ENCODE measurements at places on chromosomes 4 and X. TPM values are rescaled to one million over a fixed set of nuclear protein-coding genes. Genes with fewer than 3 reads are reported as not detected.

- DNase-seq: no peak
Measured at GRCh38 chrX:3780564-3780963, 67.1 kb upstream of the PRKX start.

Gene TRMT2B
- 12.5 TPM for total RNA-seq

GRCh38 chr4:21191317-21191716, 491.1 kb downstream of the PACRGL start:
- DNase-seq: no peak

Gene UGT2A1
- not detected for total RNA-seq

DNA sequence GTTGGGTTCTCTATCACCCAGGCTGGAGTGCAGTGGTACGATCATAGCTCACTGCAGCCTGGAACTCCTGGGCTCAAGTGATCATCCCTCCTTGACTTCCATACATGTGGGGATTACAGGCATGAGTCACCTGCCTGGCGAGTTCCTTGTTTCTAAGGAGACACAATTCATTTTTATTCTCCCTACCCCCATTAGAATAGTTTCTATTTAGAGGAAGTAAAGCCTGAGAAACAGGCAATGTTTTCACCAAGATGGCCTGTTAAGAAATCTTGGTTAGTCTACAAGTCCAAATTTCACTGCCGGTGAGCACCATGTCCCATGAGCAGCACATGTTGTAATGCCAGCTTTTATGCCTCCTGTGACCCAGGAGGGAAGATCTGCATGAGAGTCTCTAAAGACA, 5.7 kb downstream of the CYBB start:
- no peak for DNase-seq

DNA sequence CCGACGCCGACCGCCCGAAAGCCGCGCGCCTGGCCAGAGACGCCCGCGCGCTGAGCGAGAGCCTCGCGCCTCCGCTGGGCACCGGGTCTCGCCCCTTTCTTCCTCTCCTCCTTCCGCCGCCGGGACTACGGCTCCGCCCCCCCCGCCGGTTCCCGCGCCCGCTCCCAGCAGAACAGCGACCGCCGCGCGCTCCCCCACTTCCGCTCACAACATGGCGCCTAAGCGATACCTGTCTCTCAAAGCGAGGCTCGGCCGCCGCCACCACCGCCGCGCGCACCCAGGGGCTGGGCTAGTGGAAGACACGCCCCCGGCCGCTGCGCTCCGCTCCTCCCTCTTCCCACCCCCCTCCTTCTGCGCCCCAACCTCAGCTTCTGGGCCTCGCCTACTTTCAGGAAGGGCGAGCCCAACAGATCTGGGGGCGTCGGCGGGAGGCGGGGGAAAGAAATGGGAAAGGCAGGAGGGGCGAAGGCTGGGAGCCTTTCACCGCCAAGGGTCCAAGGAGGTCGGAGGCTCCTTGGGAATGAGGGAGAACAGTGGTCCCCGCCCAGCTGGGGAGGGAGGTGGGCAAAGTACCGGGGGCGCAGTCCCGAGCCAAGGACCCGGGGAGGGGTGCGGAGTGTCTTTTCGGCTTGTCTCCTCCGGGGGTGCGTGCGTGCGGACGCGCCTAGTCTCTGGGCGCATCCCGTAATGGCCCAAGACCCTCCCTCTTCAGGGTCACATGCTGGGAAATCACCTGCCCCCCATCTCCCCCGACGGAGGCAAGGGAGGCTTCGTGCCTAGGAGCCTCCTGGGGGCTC, at the start of gene RPS6KA3:
Gene RPS6KA3 (minus strand): TSS at position 100 of the 797 bp plus-strand sequence. CDS start 277 bp downstream, outside the sequence.
- peak; percentile 95 for DNase-seq

Gene GAGE12F
- not detected for total RNA-seq

Gene RLIM
- 43.2 TPM for total RNA-seq

- no peak for DNase-seq
Measured at GRCh38 chr4:138983690-138984089, 31.9 kb upstream of the NOCT start.

DNA sequence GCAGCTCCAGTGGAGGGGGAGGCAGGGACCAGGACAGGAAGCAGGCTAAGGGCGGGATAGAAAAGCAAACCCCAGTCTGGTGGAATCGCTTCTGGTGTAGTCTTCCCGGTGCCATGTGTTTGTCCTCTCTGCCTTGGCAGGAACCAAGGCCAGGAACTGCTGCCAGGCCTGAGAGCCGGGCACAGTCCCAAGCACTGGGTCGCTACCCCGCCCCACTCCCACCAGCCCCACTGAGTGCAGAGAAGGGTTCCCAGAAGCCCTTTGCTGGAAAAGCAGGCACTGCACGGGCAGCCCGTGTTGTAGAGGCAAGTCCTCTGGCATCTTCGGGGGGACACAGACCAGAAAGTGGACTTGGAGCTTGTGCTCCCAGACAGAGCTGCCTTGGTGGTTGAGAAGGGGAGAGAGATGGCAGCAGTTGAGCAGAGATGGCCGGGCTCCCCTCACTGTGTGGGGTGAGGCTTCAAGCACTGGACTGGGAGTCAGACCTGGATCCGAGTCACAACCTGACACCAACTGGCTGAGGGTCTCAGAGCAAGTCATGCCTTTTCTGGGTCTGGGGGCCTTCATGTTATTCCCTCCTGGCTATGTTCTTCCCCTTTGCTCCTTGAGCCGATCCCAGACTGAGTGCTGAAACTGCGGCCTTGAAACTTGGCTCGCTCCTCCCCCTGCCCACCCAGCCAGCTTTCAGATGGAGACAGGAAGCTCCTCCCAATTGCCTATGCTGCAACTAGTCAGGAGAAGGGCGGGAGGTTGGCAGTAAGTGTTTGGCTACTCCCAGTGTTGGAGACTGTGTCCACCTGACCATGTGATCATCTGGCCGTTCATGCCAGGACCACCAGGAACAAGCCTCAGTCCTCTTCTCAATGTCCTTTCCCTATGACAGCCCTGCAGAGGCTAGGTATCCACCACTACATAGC, 59.7 kb upstream of the MTM1 start:
- no peak for DNase-seq

DNA sequence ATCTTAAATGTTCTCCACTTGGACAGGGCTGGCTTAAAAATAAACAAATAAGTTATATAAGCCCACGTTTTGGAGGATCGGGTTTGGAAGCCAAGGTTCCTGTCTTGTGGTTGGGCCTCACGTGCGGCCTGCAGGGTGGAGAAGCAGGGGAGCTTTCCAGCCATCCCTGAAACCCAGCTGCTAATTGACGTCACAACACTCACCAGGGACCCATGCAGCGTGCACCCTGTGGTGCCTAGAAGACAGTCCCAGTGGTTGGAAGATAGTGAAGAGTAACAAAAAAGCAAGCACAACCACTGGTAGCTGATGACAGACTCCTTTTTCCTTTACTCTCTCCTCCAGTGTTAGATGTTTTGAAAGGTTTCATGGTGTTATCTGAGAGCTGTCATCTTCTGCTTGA, 142.0 kb upstream of the RBPJ start:
- DNase-seq: no peak

Gene PDLIM3
- total RNA-seq: 2.8 TPM

- no peak for DNase-seq
Measured at GRCh38 chr4:4948370-4948769, 70.9 kb downstream of the CYTL1 start.

- no peak for DNase-seq
Measured at GRCh38 chrX:39856472-39857121, 241.2 kb downstream of the BCOR start.

Gene ACSL1
- total RNA-seq: 28.6 TPM

- no peak for DNase-seq
Measured at GRCh38 chr4:137124278-137124932, 407.9 kb downstream of the PCDH18 start.

- no peak for DNase-seq
Measured at GRCh38 chrX:100674705-100675104, 30.7 kb downstream of the SRPX2 start.

- DNase-seq: peak; percentile 81
Measured at GRCh38 chr4:2352171-2352570, 66.3 kb downstream of the ZFYVE28 start.

GRCh38 chr4:172978848-172979247, 189.8 kb upstream of the GALNT7 start:
- no peak for DNase-seq

GRCh38 chr4:41074215-41074614, 140.1 kb downstream of the APBB2 start:
- no peak for DNase-seq

Gene CFAP99
- not detected for total RNA-seq

GRCh38 chr4:83212041-83212851, 72.4 kb downstream of the COQ2 start:
- DNase-seq: peak; percentile 59

GRCh38 chr4:182711211-182711610, 206.0 kb downstream of the DCTD start:
- DNase-seq: no peak

Gene MAGEA8
- not detected for total RNA-seq

Gene RBM46
- not detected for total RNA-seq

Gene HELT
- total RNA-seq: not detected

- DNase-seq: no peak
Measured at GRCh38 chr4:25485104-25485503, 108.0 kb downstream of the ANAPC4 start.

Gene TMPRSS11F
- total RNA-seq: not detected

DNA sequence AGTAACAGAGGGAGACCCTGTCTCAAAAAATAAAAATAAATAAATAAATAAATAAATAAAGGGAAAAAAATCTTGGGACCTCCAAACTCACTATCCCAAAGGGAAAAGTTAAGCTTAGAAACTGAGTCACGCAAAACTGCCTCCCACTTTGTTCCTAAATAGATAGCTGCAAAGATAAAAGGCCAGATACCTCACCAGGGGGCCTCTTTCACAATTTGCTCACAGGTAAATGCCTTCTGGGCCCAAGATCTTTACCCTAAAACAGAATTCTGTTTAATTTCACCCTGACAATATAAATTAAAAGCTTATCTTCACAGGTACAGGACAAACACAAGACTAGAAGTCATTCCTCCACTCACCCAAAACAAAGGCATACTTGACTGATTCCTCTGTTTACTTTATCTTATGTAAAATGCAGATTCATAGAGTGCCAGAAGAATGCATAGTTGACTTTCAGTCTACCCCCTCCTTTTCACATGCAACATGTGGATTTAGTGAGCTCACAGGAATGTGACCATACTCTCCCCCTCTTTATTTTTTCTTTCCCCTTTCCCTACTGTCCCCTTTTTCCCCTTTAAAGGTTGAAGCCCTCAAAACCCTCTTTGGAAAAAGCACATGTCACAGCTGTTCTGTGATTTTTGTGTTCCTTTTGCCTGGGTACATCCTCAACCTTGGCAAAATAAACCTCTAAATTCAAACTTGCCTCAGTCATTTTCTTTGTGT, 23.4 kb downstream of the ELF2 start:
- DNase-seq: no peak

Gene MAGEB4
- not detected for total RNA-seq

- no peak for DNase-seq
Measured at GRCh38 chr4:102430461-102430910, 70.7 kb upstream of the NFKB1 start.

Gene FGF16
- total RNA-seq: not detected

DNA sequence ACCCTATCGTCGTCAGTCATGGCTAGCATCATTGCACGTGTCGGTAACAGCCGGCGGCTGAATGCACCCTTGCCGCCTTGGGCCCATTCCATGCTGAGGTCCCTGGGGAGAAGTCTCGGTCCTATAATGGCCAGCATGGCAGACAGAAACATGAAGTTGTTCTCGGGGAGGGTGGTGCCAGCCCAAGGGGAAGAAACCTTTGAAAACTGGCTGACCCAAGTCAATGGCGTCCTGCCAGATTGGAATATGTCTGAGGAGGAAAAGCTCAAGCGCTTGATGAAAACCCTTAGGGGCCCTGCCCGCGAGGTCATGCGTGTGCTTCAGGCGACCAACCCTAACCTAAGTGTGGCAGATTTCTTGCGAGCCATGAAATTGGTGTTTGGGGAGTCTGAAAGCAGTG, 1.6 kb downstream of the ZCCHC12 start:
- DNase-seq: no peak

GRCh38 chr4:108263057-108263456, 94.3 kb upstream of the LEF1 start:
- no peak for DNase-seq

DNA sequence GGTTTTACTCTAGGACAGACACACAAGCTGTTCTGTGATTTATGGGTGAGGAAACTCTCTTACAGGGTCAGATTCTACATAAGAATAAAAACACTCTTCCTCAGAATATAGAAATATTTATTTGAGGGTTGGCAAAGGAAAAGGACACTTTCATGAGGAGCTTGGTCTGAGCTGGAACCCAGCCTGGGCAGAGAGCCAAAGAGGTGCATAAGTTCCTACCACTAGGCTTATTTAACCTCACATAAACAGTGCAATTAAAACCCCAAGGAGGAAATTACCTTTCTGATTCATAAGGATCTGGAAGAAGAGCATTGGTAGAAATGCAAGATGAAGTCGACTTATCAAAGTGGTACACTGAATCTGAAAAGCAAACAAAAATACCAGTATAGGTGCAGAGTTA, 32.9 kb downstream of the SETD7 start:
- no peak for DNase-seq

Gene CSAG3
- not detected for total RNA-seq

Gene ARR3
- not detected for total RNA-seq

DNA sequence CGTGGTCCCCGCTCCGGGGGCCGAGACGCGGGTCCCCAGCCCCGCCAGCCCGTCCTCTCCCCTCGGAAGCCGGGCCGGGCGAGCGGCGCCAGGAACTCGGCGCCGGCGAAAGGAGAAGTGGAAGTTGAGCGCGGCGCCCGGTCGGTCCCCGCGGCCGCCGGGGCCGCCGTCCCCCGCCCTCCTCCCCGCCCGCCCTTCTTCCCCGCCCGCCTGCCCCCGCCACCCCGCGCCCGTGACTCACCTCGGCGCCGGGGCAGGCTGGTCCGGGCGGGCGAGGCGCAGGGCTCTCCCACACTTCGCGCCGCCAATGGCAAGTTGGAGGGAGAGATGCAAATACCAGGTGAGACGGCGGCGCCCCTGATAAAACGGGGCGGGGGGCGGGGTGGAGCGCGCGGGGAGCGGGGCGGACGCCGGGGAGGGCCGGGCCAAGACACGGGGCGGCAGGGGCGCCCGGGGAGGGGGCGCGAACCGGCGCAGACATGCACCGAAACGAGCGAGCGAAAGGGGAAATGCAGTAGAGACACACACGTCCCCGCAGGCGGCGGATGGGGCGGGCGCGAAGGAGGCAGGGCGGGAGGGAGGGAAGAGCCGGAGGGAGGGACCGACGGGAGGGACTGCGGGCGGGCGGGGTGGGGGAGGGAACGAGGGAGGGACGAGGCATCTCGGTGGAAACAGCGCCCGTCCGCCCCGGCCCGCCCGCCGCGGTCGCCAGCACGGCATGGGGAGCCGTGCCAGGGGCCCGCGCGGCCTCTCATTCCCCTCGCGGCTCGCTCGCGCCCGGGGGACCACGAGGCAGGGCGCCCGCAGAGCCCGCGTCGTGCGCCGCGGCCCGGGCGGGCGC, at the start of gene ELF4:
Gene ELF4 (minus strand): TSS at position 119 of the 841 bp plus-strand sequence. CDS start 29,167 bp downstream, outside the sequence.
- DNase-seq: no peak

GRCh38 chrX:68824152-68824433, 4.7 kb upstream of the EFNB1 start:
- DNase-seq: peak; percentile 23

Gene CD40LG
- not detected for total RNA-seq

DNA sequence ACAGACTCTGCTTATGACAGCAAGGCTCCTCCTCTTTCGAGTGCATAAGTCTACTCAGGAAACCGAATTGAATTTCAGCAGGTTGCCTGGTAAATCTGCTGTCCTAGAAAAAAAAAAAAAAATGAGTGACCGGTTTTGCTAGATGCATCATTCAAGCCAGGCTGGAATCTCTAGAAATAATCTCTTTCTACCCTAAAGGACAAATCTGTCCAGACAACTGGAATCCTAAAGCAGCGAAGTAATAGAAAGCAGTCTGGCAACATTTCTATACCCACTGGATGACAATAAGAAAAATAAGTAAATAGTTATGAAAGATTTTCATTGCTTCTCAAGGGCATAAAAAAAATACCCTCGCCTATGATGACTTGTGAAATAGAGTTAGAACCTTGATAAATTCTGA, 703.5 kb downstream of the RPA4 start:
- no peak for DNase-seq
